ENCODE measurements at places on chromosomes 3 and 15.

GRCh38 chr3:124800511-124801258 is 70.4 kb downstream of the UMPS start:
- peak; percentile 60 for DNase-seq

DNA sequence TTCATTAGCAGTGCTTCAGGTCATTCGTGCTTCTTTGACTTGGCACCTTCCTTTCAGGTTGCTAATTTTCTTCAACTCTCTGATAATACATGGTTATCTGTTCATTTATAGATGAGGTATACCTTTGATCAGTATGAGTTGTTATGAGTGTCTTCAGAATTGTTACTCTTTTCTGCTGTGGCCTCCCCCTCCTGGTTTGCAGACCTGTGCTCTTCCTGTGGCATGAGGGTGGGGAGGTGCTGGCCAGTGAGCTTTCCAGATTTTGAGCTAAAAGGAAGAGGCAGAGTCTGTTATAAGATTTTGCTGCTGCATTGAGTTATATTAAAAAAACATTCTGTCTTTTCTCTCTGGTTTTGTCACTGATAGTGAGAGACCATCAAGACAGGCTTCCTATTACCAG is 30.8 kb upstream of the GOLGA6L9 start:
- no peak for DNase-seq

DNA sequence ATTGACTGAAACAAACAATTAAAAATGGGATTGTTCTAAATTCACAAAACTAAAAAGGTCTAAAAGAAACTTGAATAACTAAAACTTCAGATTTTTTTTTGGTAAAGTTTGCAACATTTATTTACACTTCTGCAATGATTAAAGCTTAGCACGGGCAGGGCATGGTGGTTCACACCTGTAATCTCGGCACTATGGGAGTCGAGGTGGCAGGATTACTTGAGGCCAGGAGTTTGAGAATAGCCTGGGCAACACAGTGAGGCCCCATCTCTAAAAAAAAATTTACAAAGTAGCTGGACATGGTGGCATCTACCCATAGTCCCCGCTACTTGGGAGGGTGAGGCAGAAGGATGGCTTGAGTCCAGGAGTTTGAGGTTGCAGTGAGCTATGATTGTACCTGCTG is 31.6 kb downstream of the TLNRD1 start:
- DNase-seq: no peak

DNA sequence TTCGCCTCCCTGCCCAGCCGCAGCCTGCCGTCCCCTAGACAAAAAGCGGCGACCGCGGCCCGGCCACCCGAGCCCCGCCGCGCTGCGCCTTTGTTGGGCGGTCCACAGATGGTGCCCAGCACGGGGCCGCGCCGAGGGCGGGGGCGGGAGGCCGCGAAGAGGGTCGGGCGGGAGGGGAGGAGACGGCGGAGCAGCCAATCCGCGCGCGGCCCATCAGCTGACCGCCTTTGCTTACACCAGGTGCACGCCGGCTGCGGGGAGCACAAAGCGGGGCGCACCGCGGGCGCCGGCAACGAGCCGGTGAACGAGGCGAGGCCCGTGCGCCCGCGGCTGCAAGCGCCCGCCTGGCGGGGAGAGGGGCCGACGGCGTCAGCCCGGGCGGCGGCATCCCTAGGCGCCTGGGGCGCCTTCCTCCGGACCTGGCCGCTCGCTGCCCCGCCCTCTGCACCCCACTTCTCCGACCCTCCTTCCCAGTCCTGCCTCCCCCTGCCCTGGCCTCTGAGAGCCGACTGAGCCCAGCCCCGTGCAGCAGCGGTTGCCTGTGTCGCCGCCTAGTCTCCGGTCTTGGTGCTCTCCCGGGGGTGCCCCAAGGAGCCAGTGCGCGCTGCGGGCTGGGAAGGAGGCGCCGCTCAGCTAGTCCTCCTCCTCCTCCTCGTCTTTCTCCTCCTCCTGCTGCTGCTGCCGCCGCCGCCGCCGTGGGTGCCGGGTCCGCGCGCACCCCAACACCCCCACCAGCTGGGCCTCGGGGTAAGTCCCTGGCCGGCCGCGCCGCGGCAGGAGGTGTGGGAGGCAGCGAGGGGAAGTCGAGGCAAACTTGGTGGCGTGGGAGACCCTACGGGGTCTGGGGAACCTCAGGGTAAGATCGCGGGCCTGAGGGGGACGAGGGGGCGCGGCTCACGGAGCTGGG is at the start of gene LRRN1:
Gene LRRN1, plus strand, starts transcription at position 259 of the 907 bp plus-strand sequence. CDS start 45,211 bp downstream, outside the sequence.
- peak; percentile 93 for DNase-seq

DNA sequence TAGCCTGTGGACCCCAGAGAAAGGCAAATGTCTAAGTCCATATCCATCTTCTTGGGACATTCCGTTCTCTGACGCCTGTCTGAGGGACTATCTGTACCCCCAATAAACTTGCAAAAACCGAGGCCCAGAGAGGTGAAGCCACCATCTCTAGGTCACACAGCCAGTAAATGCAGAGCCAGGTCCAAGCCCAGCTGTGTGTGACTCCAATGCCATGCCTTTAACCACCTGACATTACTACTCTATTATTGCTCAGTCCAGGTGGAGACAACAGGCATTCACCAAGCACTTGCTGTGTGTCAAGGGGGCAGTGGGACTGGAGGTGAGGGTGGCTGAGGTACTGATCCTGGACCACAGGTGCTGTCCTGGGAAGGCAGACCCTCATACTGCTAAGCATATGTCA is 25.4 kb downstream of the CYP8B1 start:
- DNase-seq: no peak

GRCh38 chr3:18483226-18483625 is 58.1 kb upstream of the SATB1 start:
- no peak for DNase-seq

DNA sequence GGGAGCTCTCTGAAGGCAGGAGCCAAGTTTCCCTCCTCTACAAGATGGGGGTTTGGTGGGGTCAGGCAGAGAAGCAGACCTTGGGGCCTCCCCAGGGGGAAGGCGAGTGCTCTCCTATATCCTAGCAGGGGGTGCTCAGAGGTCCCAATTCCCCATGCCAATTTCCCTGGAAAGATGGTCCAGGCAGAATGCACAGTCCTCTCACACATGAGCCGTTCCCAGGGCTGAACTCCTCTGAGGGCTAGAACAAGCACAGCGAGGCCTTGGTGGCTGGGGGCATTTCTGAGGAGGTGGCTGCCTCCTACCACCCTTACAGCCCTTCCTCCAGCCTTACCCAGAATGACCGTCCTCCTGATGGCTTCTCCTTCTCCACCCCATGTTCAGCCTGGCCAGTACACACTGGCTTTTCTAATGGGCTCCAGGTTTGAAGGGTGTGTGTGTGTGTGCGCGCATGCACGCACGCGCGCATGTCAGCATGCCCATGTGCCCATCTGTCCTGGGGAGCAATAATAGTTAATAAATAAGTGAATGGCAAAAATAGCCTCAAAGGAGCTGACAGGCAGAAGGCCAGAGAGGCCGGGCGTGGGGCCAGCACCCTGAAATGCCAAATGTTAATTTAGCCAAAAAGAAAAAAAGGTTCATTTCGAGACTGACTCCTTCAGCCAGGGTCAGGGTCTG is 24.4 kb downstream of the ADCY5 start:
- no peak for DNase-seq

DNA sequence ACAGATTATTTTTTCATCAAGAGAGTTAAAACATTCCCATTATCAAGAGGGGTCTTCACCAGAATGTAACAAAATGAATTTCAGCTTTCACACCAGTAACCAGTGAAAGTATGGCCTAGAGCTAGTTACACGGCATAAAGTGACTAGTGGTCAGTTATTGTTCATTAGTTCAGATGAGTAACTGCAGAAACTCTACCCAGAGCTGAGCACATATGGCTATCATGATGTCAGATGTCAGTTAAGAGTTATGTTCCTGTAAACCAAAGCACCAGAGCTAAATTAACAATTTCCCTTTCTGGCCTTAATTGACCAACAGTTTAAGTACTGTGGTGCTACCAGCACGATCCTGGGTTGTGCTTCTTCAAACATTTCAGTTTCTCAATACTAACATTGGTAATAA is 6.6 kb upstream of the MRPS25 start:
- DNase-seq: no peak

GRCh38 chr15:84967380-84967779 is 14.3 kb upstream of the PDE8A start:
- DNase-seq: no peak

GRCh38 chr15:99390667-99391066 is 139.4 kb downstream of the LRRC28 start:
- DNase-seq: no peak

- no peak for DNase-seq
These were observed 32.5 kb upstream of the DCLK3 start for GRCh38 chr3:36796881-36797280.

GRCh38 chr15:84638103-84638502 is 16.0 kb downstream of the WDR73 start:
- no peak for DNase-seq

- DNase-seq: no peak
These were observed 10.4 kb downstream of the WDR82 start for GRCh38 chr3:52268036-52268435.

Data from spleen (tissue), 13 donors.